WTC11 (cell line): ENCODE measurements at places on chromosomes 12 and 14. TPM values are rescaled to one million over a fixed set of nuclear protein-coding genes. Genes with fewer than 3 reads are reported as not detected.

PLEKHD1 gene
- total RNA-seq, result 0.85 to 1.0 TPM (median 0.87 TPM) in 3 replicates

GRCh38 chr12:24931666-24932405 is 17.1 kb downstream of the BCAT1 start:
- H3K36me3 ChIP-seq, result peaks cover 37% of the 10 kb centered on the region
- no peak overlapping the region for H3K4me3 ChIP-seq
- H3K4me1 ChIP-seq, result peaks cover 59% of the 10 kb centered on the region
- no peak for DNase-seq

DNA sequence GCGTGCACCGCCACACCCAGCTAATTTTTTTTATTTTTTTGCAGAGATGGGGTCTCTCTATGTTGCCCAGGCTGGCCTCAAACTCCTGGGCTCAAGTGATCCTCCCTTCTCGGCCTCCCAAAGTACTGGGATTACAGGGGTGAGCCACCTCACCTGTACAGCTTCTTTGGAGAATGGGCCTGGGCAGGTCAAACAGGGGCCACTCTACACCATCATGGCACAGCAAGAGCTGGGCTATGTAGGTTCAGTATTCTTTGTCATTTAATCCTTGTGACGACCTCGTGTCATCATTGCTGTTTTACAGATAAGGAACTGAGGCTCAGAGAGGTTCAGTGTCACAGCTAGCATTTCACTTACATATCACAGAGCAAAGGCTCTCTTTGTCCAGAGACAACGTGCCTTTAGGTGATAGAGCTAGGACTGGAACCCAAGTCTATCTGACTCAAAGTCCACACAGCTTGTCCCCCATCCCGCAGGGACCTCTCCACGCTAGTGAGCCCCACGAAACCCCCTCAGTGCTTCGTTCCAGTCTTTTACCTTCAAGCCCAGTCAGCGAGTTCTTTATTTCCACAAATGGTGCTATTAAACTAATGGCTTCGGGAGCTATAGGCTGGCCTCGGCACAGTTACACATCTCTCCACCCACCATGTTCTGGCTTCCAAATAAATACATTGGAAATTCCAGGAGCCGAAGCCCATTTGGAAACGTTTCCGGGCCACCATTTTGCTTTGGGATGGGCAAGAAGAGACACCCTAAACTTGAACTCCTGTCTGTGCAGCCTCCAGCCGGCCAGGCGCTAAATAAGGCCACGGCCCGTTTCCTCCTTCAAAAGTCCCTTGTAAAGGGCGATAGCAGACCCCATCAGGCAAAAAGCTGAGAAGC is 660 bp upstream of the MAP1LC3B2 start:
- H3K27ac ChIP-seq, result no peak overlapping the region
- peaks cover 4% of the 10 kb centered on the region for H3K36me3 ChIP-seq
- H3K27me3 ChIP-seq, result no peaks in the 10 kb centered on the region
- no peak for DNase-seq
- no peak overlapping the region for H3K4me3 ChIP-seq

GRCh38 chr12:77946541-77947061 is 115.9 kb downstream of the NAV3 start:
- no peak for DNase-seq
- H3K4me1 ChIP-seq, result 0 out of 2 replicates have a peak, but pooled peaks cover 3% of the 10 kb centered on the region
- no peak overlapping the region for H3K27ac ChIP-seq
- H3K4me3 ChIP-seq, result no peak overlapping the region

GRCh38 chr12:122851820-122852219 is 16.6 kb downstream of the HIP1R start:
- H3K27me3 ChIP-seq, result no peaks in the 10 kb centered on the region
- H3K4me3 ChIP-seq, result no peak overlapping the region
- DNase-seq, result no peak
- H3K4me1 ChIP-seq, result peaks cover 4% of the 10 kb centered on the region; the same call in 1 of the 2 replicates

DNA sequence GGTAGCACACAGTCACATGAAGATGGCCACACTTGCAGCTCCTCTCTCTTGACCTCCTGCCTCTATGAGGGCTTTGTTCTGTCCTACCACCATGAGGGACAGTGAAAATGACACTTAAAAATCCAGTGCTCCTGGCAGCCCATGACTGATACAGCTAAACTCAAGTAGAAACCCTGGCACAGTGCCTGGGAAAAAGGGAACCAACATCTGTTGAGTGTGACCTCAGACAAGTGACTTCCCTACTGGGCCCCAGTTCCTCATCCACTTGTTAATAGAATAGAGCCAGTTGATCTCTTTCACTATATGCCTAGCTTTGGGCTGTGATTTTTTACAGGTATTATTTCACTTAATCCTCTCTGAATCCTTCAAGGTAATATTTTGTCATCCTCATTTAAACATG is 4.8 kb downstream of the GUCY2C start:
- no peak for DNase-seq
- H3K27me3 ChIP-seq, result peaks cover 20% of the 10 kb centered on the region
- no peak overlapping the region for H3K27ac ChIP-seq
- H3K4me1 ChIP-seq, result peaks cover 34% of the 10 kb centered on the region

GRCh38 chr14:93079321-93079720 is 36.4 kb downstream of the ITPK1 start:
- H3K4me1 ChIP-seq, result peaks cover 26% of the 10 kb centered on the region
- H3K4me3 ChIP-seq, result no peak overlapping the region
- H3K27me3 ChIP-seq, result no peaks in the 10 kb centered on the region
